Activated effector memory CD4-positive, alpha-beta T cell treated with Interleukin-2 at 50 U/mL for 16 hours (primary cell): ENCODE measurements at places on chromosomes 1 and 21.

GRCh38 chr1:20150969-20151368, 11.8 kb downstream of the PLA2G2F start:
- DNase-seq: no peak

DNA sequence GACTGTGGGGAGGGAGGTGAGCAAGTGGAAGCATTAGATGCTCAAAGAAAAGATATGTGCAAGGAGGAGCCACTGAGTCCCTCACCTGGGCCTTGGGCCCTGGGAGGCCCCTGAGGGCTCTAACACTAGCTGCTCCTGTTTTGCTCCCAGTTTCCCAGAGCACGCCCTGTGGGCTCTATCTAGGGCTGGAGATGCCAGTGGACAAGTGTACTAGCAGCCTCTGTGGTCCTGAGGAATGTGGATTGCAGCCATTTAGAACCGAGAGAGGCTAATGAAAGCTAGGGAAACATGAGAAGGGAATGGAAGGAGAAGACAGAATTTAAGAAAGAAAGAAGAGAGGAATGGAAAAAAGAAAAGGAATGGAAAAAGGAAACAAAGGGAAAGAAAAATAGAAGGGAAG, 10.0 kb upstream of the TBX15 start:
- DNase-seq: no peak

DNA sequence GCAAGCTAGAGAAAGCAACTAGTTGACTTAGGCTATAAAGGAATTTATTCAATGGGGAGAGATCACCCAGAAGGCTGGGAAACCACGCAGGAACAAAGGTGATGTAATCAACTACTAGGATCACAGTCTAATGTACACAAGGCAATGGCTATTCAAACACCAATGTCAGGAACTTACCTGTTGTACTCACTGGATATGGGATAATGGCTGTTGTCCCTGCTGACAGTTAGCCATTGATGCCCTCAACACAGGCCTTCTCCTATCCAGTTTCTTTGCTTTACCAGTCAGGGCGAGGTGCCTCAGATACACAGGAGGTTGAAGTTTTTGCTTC, 32.3 kb downstream of the C21orf91 start:
- DNase-seq: no peak

DNA sequence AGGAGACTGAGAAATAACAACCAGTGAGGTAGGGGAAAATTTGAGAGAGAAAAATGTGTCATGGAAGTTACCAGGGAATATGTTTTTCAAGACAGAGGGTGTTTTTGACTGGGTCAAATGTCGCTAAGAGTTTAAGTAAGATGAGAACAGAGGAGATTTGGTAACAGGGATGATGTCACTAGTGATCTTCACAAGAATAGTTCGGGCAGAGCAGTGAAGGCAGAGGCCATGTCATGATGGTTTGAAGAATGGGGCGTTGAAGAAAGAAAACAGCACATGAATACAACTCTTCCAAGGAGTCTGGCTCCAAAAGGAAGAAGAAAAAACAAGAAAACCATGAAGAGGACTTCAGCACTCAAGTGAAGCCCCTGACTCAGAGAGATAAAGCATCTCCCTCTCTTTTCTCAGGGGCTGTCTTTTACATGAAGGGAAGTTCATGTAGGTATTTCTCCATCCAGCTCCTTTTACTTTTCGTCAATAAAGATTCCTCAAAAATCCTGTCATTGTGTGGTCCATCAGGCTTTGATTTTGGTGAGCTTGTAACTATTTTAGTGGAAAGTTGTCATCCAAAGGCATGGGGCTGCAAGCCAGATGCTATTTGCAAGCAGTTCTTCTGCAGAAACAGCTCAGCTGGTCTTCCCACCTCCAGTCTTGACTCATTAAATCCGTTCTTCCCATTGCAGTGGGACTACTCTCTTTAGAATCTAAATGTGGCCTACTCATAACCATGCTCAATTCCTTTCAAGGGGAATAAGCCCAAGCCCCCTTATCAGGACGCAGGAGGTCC, 397.3 kb downstream of the LMX1A start:
- DNase-seq: no peak

- DNase-seq: peak; percentile 23
Measured at GRCh38 chr1:11749203-11749689, 12.7 kb upstream of the C1orf167 start.

DNA sequence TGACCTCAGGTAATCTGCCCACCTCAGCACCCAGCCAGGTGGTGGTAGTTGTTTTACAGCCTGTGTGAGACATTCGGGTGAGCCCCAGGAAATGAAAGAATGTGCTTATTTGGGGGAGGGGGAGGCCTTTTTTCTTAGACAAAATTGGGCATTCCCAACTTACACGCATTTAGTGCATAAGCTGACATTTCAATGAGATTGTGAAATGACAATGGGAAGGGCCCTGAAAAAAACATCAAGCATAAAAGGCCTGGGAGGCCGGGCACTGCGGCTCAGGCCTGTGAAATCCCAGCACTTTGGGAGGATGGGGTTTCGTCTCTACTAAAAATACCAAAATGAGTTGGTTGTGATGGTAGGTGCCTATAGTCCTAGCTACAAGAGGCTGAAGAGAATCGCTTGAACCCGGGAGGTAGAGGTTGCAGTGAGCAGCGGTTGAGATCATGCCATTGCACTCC, 5.0 kb downstream of the GAS5 start:
- DNase-seq: no peak

DNA sequence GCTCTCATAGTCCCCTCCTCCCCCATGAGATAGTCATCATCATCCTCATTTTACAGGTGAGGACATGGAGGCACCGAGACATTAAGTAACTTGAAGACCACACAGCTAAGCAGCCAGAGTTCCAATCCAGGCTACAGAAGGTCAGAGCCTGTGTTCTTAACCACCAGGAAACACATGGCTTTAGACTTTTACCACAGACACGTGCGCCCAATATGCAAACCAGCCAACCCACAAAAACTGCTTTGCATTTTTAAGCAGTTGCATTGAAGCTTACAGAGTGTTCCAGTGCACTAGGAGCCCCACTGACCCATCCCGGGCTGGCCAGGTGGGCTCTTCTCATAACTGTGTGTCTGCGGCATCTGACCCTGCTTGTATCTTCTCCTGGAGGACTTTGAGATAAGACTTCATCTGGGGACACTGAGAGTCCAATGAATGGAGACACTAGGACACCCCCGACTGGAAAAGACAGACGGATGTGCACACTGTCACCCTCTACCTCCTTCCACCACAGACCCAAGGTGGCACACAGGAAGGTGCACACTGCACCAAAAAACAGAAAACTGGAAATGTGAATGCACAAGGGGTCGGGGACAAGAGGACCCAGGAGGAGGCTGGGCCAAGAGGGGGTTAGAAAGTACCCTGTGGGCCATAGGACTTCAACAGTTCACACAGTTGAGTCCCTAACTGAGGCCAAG, 56.4 kb downstream of the ETS2 start:
- DNase-seq: no peak

GRCh38 chr1:114117654-114118053, 36.0 kb downstream of the SYT6 start:
- DNase-seq: no peak

- DNase-seq: peak; percentile 24
Measured at GRCh38 chr1:156504438-156504813, 3.9 kb upstream of the MEF2D start.

- no peak for DNase-seq
Measured at GRCh38 chr1:103024051-103024450, 84.3 kb downstream of the COL11A1 start.

DNA sequence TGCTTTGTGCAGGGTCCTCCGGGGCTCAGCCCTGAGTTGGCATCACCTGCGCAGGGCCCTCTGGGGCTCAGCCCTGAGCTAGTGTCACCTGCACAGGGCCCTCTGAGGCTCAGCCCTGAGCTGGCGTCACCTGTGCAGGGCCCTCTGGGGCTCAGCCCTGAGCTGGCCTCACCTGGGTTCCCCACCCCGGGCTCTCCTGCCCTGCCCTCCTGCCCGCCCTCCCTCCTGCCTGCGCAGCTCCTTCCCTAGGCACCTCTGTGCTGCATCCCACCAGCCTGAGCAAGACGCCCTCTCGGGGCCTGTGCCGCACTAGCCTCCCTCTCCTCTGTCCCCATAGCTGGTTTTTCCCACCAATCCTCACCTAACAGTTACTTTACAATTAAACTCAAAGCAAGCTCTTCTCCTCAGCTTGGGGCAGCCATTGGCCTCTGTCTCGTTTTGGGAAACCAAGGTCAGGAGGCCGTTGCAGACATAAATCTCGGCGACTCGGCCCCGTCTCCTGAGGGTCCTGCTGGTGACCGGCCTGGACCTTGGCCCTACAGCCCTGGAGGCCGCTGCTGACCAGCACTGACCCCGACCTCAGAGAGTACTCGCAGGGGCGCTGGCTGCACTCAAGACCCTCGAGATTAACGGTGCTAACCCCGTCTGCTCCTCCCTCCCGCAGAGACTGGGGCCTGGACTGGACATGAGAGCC, 22.7 kb downstream of the COL6A1 start:
- no peak for DNase-seq

DNA sequence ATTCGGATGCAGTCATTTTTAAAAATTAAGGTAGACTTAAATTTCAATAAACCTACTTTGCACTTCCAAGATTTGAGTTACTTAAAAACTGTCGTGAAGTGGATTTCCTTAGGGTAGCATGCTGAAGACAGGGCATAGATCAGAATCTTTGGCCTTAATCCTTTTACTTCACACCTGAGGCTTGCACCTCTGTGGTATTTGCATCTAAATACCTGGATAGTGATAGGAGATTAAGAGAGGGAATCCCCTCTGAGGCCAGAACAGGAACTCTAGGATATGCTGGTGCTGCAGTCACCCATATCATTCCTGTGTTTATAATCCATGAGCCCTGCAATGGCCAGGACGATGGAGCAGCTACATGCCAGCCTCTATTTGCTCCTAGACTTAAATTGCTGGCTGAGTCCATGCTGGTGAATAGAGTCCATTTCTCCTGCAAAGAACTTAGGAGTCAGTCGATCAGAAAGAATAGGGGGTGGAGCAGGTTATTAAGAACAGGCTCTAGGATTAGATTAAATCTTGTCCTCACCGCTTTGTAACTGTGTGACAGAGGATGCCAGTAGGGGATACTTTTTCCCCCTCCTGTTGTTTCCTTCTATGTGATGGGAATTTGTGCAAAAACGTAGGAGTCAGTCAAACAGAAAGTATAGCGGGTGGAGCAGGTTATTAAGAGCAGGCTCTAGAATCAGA, 333.6 kb downstream of the DUSP10 start:
- no peak for DNase-seq

GRCh38 chr1:5988596-5989285, 3.5 kb downstream of the NPHP4 start:
- no peak for DNase-seq

GRCh38 chr1:60727552-60727951, 354.8 kb upstream of the NFIA start:
- no peak for DNase-seq

DNA sequence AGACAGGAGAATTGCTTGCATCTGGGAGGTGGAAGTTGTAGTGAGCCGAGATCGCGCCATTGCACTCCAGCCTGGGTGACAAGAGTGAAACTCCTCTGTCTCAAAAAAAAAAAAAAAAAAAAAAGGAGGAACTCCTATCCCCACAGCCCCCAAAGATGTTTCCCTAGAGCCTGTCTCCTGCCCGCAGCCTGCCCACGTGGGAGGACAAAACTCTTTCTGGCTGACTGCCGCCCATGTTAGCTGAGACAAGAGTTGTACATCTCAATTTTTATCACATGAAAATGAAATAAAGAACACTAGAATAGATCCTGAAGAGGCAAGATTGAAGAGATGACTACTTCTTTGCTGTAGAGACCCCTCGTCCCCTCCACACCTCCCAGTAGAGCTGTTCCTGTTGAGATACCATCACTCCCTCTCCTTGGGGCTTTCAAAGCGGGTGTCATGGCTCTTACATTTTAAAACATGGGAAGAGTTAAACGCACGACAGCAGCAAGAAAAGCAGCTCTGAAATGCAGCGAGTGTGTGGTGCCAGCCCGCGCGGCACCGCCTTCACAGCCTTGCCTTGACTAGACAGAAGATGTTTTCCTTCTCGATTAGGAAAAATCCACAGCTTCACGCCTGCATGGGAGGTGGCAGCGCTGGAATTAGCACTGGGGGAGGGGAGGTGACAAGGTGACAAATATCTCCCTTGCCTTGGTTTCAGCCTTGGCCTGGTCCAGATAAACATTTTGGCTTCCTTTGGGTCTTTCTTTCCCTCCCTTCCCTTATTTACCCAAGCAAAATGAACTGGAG, 253.4 kb upstream of the CSF3R start:
- DNase-seq: no peak

DNA sequence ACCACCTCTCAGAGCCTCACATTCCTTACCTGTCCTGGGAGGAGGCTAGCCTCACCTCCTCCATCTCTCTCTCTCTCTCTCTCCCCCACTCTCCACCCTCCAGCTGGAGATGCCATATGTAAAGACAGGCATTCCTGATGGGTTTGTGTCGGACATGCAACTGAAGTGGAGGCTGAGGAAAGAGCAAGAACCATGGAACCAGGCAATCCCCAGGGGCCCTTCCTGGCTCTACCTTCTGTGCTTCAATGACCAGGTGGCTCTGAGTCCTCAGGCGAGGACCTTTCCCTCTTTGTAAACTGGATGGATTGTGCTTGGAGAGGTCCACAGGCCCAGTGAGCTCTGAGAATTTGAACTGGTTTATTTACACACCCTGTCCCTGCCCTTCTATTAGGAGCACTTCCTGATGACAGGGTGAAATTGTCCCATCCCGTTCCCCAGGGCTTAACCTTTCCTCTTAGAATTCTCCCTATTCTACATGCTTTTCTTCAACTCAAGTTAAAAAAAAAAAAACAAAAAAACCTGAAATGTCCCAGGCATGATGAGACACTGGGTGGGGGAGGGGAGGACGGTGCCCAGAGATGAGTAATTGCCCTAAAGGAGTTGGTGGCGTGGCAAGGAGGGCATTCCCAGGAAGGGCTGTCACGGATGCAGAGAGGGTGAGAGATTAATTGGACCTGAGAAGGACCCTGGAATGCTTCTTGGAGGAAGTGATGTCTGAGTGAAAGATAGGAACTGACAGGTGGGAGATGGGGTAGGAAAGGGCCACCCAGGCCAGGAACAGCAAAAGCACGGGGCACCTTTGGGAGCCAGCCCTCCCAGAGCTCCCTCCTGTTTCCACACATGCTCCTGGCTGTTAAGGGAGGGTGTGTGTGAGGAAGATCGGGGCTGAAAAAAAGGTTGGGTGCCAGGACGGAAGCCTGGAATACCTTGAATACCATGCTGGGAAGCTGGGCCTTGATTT, 50.2 kb upstream of the WASF2 start:
- DNase-seq: no peak

GRCh38 chr1:62426237-62426636, 10.6 kb upstream of the USP1 start:
- DNase-seq: no peak

- DNase-seq: no peak
Measured at GRCh38 chr1:15696956-15697521, 12.9 kb downstream of the PLEKHM2 start.

- no peak for DNase-seq
Measured at GRCh38 chr1:209937996-209938959, at the start of gene SYT14. Gene SYT14, plus strand, starts transcription at chr1:209938217. Its CDS starts 48 bp downstream, at chr1:209938265.

- DNase-seq: no peak
Measured at GRCh38 chr1:186188004-186188539, 187.0 kb downstream of the TPR start.

- DNase-seq: no peak
Measured at GRCh38 chr1:7218210-7218832, 433.1 kb downstream of the CAMTA1 start.

- no peak for DNase-seq
Measured at GRCh38 chr1:8006037-8006963, 19.8 kb downstream of the ERRFI1 start.
